Iris pigment epithelial cell (primary cell): ENCODE measurements at places on chromosomes 6 and 20.

DNA sequence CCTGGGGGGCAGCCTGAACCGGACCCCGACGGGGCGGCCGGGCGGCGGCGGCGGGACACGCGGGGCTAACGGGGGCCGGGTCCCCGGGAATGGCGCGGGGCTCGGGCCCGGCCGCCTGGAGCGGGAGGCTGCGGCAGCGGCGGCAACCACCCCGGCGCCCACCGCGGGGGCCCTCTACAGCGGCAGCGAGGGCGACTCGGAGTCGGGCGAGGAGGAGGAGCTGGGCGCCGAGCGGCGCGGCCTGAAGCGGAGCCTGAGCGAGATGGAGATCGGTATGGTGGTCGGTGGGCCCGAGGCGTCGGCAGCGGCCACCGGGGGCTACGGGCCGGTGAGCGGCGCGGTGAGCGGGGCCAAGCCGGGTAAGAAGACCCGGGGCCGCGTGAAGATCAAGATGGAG, 636 bp downstream of the SRF start:
- peak; percentile 12 for DNase-seq

- peak; percentile 81 for DNase-seq
Observed at GRCh38 chr6:56708810-56709597, 66.3 kb upstream of the DST start.

GRCh38 chr20:8891039-8891438, 177.8 kb upstream of the PLCB4 start:
- no peak for DNase-seq

GRCh38 chr20:4885877-4886276, 115.4 kb downstream of the SLC23A2 start:
- no peak for DNase-seq

DNA sequence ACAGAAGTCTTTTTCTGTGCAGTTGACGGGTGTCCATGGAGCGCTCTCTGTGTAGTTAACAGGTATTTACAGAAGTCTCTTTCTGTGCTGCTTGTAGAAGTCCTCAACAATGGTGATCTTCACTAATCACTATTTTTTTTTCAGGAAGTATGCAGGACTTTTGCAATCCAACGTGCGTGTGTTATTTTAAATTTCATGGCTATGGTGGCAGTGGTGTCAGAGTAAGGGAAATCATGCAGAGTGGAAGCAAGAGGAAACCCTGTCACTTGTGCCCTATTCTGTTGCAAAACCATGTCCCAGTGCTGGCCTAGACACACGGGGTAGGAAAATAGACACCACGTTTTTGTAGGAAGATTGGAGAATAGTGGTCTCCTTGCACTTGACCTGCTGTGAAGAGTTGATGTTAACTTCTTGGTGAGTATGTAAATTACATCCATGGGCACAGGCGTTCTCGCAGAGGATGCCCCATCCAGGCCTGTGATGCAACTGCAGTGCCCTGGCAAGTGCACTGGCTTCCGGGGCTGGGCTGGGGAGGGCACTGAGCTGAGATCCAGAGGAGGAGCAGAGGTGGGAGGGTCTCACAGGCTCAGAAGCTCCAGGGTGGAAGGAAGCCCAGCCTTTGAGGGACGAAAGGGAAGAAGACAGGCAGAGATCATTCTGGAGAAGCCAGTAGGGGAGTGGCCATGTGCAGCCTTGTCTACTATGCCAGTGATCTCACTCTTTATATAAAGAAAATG, 146.5 kb downstream of the SYCP2 start:
- no peak for DNase-seq

GRCh38 chr6:152054441-152054840, 247.0 kb downstream of the ESR1 start:
- peak; percentile 6 for DNase-seq

DNA sequence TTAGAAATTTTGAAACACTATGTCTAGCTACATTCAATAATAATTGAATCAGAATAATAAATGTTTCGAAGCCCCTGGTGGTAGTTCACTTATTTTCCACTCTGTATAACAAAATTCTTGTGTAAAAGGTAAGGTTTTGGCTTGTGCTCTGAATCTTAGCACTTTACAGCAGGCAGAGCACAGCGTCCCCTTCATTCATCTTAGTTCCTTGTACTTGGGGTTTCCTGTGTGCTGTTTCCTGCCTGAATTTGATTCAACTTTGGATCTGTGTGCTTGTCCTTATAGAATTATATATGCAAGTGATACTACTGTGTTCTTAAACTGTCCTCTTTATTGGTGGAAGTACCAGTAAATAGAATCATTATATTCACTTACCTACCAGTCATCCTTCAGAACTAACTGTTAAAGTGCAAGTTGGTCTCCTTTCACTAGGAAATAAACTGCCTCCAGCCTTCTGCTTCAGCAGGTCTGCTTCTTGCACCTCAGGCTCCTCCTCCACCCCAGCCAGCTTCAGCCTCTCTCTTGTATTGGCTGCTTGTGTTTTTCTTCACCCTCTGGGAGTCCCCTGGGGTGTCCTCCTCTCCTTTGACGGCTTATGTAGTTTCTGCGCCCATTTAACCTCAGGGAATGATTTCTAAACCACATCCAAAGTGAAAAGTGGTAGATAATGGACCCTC, 28.8 kb upstream of the TULP4 start:
- DNase-seq = peak; percentile 68

GRCh38 chr6:11766589-11767450, 11.8 kb downstream of the ADTRP start:
- DNase-seq = peak; percentile 97

DNA sequence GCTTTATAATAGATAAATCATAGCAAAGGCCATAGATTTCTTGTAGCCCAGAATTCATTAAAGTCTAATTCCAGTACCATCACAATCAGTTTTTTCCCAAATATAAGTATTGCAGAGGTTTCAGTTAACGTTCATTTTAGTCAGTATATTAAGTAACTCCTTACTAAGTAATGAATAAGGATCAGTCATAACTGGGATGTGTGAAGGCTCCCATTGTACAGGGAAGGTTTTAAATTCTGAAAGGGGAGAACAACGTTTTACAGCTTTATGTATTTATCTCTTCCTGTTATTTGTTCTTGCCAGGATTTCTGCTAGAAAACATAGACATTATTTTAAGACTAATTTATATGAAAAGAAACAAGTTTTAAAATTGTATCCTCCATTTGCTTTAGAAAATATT, 215.5 kb upstream of the LAMP5 start:
- DNase-seq = no peak

DNA sequence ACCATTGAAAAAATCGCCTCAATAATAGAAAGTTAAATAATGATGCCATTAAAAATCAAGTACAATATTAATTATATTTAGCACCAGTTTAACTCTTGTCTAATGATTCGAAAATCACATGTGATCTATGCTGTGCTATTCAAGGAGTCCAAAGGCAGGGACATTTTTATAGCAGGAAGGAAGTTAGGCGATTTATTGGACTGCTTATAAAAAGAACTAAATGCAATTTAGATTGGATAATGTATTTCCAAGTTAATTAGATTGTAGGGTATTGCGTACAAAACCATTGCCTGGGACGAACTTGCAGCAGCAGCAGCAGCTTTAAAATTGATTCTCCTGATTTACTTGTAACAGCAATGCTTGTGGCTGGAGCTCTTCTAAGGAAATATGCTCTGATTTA, 87.4 kb upstream of the TMEM181 start:
- no peak for DNase-seq

- no peak for DNase-seq
Observed at GRCh38 chr6:166616261-166617238, 10.5 kb downstream of the RPS6KA2 start.

- no peak for DNase-seq
Observed at GRCh38 chr6:20236344-20236743, 24.1 kb upstream of the MBOAT1 start.

DNA sequence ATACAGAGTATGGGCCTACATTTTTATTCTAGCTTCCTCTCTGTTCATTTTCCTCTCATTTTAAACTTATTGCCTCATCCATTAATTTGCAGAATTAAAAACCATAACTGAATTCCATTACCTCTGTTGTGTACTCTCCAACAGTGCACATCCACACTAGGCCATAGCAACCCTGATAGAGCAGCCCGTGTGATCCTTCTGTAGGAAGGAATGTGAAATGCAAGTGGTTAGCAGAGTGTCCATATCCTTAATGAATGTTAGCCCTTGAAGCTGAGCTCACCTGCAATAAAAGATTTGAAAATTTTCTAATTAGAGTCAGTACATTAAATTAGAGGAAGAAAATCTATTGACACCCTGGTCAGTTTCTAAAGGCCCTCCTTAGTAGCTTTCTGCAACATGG, 6.5 kb upstream of the GRIK2 start:
- DNase-seq = no peak

DNA sequence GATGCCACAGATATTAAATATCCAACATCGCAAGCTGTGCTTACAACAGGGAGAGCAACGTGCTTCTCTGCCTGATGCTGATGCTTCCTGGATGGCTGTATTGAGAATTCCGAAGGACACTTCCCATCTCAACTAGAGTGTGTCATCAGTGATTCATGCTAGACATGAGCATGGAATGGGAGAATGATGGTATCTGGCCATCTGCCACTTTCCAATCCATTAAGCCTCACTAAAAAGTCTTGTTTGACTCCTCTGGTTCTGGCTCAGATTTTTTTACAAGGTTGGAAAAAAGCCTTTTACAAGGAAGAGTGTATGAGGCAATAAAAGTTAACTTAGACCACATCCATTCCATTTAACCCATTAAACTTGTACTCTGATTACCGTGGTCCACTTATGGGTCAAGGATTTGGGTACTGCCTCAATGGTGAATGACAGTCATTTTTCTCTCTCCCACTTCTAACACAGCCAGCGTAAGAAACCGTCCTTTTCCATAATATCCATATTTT, 265.3 kb downstream of the UST start:
- peak; percentile 96 for DNase-seq

DNA sequence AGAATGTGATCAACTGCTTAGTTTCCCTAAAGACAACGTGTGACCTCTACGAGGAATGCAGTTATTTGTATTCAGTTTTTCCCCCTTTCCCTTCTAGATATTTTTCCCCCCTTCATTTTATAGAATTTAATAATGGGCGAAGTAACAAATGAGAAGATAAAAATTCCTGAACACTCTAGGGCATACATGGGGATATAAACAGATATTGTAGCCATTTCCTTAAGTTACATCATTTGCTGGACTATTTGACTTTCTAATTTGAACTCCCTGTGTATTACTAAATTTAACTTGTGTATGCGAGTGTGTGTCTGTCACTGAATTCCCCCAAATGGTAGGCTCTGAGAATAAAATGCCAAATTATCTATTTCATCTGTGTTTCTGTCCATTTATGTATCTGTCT, 99.0 kb upstream of the ZFP64 start:
- DNase-seq = no peak

- DNase-seq = no peak
Observed at GRCh38 chr6:132648828-132649227, 10.2 kb downstream of the TAAR1 start.

DNA sequence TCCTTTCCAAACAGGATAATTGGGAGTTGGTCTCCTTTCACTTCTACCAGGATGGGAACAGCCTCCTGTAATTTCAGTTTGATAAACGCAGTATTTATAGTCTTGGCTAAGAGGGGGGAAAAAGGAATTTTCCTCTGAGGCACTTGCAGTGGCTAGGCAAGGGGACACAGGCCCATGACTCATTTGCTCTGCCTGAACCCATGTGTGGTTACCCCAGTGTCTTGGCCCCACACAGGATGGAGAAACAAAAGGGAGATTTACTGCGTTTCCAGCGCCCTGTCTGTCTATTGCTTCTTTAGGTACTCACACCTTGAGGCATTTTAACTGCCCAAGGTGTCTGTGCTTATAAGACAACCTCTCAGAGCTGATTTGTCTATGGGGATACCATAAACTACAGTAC, 74.8 kb upstream of the NEDD9 start:
- peak; percentile 21 for DNase-seq

DNA sequence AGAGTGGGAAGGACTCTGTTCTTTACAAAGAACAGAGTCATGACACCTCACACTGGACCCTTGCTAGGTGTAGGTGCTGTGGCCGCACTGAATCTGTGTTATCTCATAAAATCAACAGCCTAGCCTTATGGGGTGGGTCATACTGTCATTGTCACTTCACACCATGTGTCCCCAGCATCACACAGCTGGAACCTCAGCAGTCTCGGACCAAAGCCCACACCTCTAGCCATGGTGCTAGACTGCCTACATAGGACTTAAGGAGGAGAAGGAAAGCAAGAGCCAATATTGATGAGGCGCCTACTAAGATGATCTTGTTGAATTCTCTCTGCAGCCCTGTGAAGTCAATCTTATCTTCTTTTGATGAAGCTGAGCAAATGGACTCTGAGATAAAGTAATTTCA, 31.0 kb downstream of the UNC5CL start:
- DNase-seq = no peak

DNA sequence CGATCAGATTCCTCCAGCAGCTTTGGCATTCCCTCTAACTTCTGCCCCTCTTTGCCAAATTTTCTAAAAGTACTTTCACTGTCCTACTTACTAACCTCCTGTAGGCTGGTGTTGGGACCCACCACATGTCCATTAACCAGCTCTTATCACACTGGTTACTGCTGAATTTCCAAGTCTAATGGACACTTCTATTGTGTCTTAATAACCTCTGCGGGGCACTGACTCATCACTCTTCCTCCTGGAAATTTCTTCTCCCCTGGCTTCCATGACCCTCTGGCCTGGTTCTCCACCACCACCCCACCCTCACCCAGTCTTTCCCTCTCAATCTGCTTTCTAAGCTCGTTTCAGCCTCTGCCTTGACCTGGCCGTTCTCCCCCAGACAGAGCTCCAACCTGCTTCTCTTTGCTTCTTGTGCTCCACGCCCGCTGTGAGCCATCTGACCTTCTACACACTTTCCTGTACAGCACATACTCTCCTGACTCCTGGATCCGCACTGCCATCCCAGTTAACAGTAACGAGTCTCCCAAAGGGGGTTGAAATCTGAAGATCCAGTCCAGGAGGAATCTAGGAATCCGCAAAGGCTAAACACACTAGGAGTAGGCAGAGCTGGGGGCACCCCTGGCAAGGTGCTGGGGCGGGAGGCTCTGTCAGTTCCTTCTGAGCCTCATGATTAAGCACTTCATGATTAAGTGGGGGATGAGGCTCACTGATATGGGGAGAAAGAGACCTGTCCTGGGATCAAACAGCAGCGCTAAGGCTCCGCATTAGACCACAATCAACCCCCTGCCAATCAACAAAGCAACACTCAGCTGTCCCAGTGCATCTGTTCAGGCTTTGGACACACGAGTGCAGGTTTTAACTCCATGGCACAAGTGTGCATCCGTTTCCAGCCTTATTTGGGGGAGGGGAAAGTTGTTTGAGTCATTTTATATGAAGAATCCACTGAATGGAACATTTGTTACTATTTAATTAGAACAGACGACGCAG, 146.3 kb downstream of the LY86 start:
- DNase-seq = no peak

DNA sequence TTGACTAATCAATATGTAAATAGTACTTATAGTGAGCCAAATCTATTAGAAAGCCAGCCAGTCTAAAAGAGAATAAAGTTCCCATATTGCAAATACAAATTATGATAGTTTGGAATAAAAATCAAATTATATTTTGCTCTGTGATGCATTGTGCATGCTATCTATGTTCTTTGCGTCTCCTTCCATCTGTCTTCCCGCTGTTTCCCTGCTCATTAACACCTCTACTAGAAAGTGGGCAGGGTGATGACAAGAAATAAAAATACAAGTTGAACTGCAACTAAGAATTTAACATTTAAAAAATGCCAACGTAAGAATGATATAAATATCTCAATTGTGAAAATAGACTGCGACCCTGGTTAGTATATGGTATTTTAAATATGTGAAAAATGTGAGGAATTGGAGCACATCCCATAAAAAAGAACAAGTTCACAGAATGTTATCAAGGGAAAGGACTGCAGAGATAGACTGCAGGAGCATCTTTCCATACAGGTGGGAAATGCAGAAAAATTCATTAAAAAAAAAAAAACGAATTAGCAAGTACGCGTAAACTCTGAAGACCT, 157.6 kb upstream of the PDE7B start:
- no peak for DNase-seq

- no peak for DNase-seq
Observed at GRCh38 chr6:33428966-33429749, 9.3 kb downstream of the SYNGAP1 start.
